ENCODE measurements at places on chromosomes 7 and 10. TPM values are rescaled to one million over a fixed set of nuclear protein-coding genes. Genes with fewer than 3 reads are reported as not detected.

PHYHIPL gene
- total RNA-seq, result 0.31 TPM

PIP gene
- total RNA-seq, result not detected

GHRHR gene
- 1.3 TPM for total RNA-seq

FAM24B gene
- 2.3 TPM for total RNA-seq

FKBP9 gene
- 153 TPM for total RNA-seq

FKBP6 gene
- not detected for total RNA-seq

JAKMIP3 gene
- total RNA-seq, result 0.27 TPM

GAD2 gene
- 0.09 TPM for total RNA-seq

AKR1C8 gene
- 0.09 TPM for total RNA-seq

MKLN1 gene
- 36.5 TPM for total RNA-seq

CALY gene
- not detected for total RNA-seq

UTF1 gene
- not detected for total RNA-seq

Data from muscle of leg (tissue), 16 donors.